Thyroid gland (tissue), 4 donors: ENCODE measurements at places on chromosomes 5 and 9. TPM values are rescaled to one million over a fixed set of nuclear protein-coding genes. Genes with fewer than 3 reads are reported as not detected.

Gene OR13J1
- total RNA-seq: not detected

Gene CMYA5
- total RNA-seq: 33.9 TPM

Gene WDR38
- 0.33 TPM for total RNA-seq

Gene C5orf58
- not detected for total RNA-seq

Gene RLN1
- total RNA-seq: not detected

Gene TMEM167A
- 38.2 TPM for total RNA-seq

Gene YTHDC2
- 38.5 TPM for total RNA-seq

Gene C9orf72
- 58.0 TPM for total RNA-seq

DNA sequence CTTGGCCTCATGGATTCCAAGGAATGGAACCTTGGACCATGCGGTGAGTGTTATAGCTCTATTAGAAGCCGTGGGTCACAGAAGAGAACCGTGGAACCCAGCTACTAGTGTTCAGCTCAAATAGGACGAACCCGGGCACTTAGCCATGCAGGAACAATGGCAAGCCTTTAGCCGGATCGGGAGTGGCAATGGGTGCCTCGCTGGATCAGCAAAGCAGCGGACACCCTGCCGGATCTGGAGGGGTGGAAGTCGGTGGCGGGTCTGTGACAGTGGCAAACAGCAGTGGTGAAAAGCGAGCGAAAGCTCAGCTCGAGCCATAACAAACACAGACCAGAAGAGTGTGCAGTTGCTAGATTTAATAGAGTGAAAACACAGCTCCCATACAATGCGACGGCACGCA is 2.4 kb upstream of the CDO1 start:
- no peaks in the 10 kb centered on the region for H3K36me3 ChIP-seq
- H3K27ac ChIP-seq: no peak overlapping the region

DNA sequence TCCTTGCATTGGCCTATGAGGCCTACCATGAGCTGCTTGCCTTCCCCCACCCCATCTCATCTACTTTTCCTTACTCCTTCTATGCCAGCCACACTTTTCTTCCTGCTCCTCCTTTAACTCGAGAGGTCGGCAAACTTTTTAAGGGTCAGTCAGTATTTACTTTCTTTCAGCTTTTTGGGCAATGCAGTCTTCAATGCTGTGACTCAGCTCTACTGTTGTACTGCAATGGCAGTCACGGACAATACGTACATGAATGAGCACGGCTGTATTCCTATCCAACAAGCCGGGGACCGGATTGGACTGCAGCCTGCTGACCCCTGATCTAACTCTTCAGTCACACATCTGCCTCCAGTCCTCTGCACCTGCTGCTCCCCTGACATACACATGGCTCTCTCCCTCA is 602 bp upstream of the ACTL7A start:
- H3K4me1 ChIP-seq: no peaks in the 10 kb centered on the region
- H3K4me3 ChIP-seq: no peak overlapping the region
- no peaks in the 10 kb centered on the region for H3K36me3 ChIP-seq
- DNase-seq: no peak
- H3K27ac ChIP-seq: no peak overlapping the region

GRCh38 chr5:143801252-143801939 is 10.6 kb upstream of the HMHB1 start:
- no peaks in the 10 kb centered on the region for H3K36me3 ChIP-seq
- H3K4me3 ChIP-seq: no peak overlapping the region
- no peaks in the 10 kb centered on the region for H3K27me3 ChIP-seq
- peaks cover 3% of the 10 kb centered on the region for H3K4me1 ChIP-seq

- no peak overlapping the region for H3K27ac ChIP-seq
- no peaks in the 10 kb centered on the region for H3K36me3 ChIP-seq
- no peak overlapping the region for H3K4me3 ChIP-seq
- DNase-seq: no peak
- H3K4me1 ChIP-seq: peaks cover 4% of the 10 kb centered on the region
- H3K27me3 ChIP-seq: no peaks in the 10 kb centered on the region
These were observed 18.7 kb upstream of the NRARP start for GRCh38 chr9:137320555-137321384.

GRCh38 chr5:148740079-148740858 is 85.9 kb upstream of the HTR4 start:
- no peaks in the 10 kb centered on the region for H3K27me3 ChIP-seq
- no peaks in the 10 kb centered on the region for H3K36me3 ChIP-seq
- H3K4me3 ChIP-seq: no peak overlapping the region

DNA sequence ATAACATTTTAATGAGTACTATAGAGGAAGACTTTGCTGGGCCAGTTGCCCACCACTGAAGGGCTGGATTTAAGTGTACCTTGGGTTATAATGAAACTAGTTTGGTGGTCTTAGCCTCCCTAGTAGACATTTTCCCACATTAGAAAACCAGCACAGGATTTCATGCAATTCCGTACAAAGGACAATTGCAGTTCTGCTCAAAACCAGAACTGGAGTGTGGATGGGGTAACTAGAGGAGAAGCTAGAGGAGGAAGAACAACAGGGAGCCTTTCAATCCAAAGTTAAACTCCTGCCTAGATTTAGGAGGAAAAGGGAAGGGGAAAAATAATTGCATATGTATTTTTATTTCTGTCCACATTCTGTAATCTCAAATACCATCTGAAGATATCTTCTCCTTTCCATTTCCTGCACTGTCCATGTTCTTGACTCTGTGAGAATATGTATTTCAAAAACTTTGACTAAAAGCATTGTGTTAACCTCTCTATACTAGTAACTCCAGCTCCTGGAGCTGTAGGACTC is 97.5 kb upstream of the SSBP2 start:
- H3K27me3 ChIP-seq: no peaks in the 10 kb centered on the region
- H3K4me3 ChIP-seq: no peak overlapping the region
- DNase-seq: peak; percentile 2
- H3K27ac ChIP-seq: no peak overlapping the region
- peaks cover 26% of the 10 kb centered on the region for H3K4me1 ChIP-seq

DNA sequence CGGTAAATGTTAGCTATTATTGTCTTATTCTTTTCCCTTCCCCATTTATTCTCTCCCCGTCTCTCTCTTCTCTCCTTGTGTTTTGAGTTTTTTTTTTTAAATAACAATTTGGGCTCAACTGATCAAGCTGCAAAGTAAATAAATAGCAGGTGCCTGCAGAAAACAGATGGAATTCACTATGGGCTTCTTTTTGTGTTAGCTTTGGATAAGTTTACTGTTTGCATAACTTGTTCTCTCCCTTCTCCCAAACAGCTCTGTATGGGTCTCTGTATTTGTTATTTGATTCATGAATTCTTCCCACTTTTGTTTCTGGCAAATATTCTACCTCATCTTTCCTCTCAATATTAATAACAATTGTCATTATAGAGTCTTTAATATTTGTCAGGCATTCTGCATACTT is 111.8 kb upstream of the ASTN2 start:
- H3K4me1 ChIP-seq: no peaks in the 10 kb centered on the region
- no peaks in the 10 kb centered on the region for H3K36me3 ChIP-seq
- no peak for DNase-seq
- no peak overlapping the region for H3K4me3 ChIP-seq
- no peak overlapping the region for H3K27ac ChIP-seq

- H3K4me1 ChIP-seq: peaks cover 5% of the 10 kb centered on the region
- DNase-seq: no peak
- no peaks in the 10 kb centered on the region for H3K27me3 ChIP-seq
- no peaks in the 10 kb centered on the region for H3K36me3 ChIP-seq
These were observed 5.9 kb downstream of the ZCCHC7 start for GRCh38 chr9:37126214-37126788.

DNA sequence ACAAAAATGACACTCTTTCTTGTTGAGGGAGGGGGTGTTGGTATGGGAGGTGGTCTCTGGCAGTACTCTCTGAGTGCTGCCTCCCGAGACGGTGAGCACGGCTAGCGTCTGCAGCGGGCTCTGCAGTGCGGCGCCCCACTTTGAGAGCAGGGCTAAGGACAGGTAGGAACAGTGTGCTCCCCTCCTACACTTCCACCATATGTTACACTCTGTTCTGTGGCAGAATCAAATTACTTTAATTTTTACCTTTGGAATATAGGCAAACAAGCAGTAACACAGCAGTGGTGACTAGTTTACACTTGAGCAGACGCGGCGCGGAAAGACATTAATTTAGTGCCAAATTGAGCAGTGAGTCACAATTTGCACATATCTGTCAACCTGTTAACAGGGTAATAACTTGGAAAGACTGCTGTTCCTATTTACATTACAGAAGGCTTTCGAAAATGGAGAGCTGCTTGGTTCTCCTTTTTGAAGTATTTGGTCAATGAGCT is 136.3 kb downstream of the MED27 start:
- H3K4me1 ChIP-seq: no peaks in the 10 kb centered on the region
- DNase-seq: no peak
- no peak overlapping the region for H3K4me3 ChIP-seq
- H3K27ac ChIP-seq: no peak overlapping the region

DNA sequence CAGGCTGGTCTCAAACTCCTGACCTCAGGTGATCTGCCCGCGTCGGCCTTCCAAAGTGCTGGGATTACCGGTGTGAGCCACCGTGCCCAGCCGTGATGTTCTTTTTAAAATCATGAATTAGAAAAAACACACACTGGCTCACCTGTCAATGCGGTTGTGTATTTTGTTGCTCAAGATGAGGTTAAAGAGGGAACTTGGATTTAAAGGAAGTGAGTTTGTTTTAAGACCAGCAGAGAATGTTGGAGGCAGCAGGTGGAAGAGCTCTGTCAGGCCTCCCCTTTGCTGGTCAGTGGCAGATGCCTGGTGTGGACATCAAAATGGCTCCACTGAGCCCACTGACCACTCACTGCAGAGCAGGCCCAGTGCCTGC is 38.9 kb downstream of the WNK2 start:
- DNase-seq: no peak
- H3K4me1 ChIP-seq: peaks cover 3% of the 10 kb centered on the region
- no peaks in the 10 kb centered on the region for H3K27me3 ChIP-seq
- no peak overlapping the region for H3K4me3 ChIP-seq
- H3K36me3 ChIP-seq: no peaks in the 10 kb centered on the region

- H3K4me3 ChIP-seq: no peak overlapping the region
- peak; percentile 76 for DNase-seq
- H3K4me1 ChIP-seq: peaks cover 51% of the 10 kb centered on the region
- no peaks in the 10 kb centered on the region for H3K36me3 ChIP-seq
- H3K27ac ChIP-seq: peak overlapping the region; percentile 21
These were observed 1.2 kb downstream of the PDLIM7 start for GRCh38 chr5:177496070-177496726.

DNA sequence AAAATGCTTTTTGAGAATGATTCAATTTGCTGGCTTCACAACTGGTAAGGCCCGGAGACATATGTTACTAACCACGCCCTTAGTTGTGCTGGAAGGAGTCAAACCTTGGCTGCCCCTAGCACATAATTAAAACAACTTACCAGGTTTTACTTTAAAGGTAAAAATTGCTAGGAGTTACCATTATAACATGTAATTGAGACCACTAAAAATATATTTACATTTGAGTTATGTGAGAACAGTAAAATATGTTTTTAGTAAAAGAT is 435.6 kb upstream of the CDH9 start:
- H3K4me3 ChIP-seq: no peak overlapping the region
- no peaks in the 10 kb centered on the region for H3K36me3 ChIP-seq
- no peak overlapping the region for H3K27ac ChIP-seq
- DNase-seq: no peak
- no peaks in the 10 kb centered on the region for H3K4me1 ChIP-seq

DNA sequence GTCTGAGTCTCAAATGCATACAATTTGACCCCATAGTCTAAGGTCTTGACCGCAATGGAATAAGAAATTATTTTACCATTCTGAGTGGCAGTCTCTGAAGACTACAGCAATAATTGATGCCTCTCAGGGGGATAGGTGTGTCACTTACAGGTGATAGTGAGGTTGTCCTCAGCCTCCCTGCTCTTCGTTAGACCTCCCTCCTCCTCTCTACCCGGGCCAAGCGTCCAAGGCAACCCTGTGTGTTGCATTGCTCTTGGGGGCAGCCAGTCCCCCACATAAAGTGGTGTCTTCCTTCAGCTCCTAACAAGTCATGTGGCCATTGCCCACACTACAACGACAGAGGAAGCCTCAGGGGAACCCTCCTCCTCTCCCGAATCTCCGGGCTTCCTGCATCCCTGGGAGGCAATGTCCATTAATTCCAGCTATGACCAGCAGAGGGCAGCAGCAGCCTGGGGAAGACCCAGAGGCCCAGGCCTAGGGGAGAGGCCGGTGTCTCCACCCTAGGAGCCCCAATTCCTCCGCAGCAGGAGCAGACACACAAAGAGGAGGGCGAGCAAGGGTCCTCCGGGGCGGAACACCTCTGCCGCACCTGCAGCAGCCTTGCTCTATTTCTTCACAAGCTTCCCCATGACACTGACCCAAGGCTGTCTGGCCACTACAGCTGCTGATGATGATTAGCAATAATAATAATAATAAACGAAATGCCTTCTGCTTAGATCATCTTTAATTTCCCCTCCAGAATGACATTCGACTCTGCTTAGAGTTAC is 134.8 kb downstream of the KCNIP1 start:
- H3K27ac ChIP-seq: no peak overlapping the region
- H3K4me1 ChIP-seq: peaks cover 7% of the 10 kb centered on the region
- H3K4me3 ChIP-seq: no peak overlapping the region

- no peaks in the 10 kb centered on the region for H3K27me3 ChIP-seq
- H3K4me1 ChIP-seq: no peaks in the 10 kb centered on the region
- H3K4me3 ChIP-seq: no peak overlapping the region
- H3K27ac ChIP-seq: no peak overlapping the region
- no peaks in the 10 kb centered on the region for H3K36me3 ChIP-seq
- no peak for DNase-seq
These were observed 76.2 kb downstream of the SLF1 start for GRCh38 chr5:94694671-94695070.

- H3K27ac ChIP-seq: no peak overlapping the region
- H3K4me3 ChIP-seq: no peak overlapping the region
- DNase-seq: no peak
These were observed 635.4 kb downstream of the IRX1 start for GRCh38 chr5:4230786-4231641.

GRCh38 chr5:141512911-141513626 is 24.2 kb downstream of the PCDHGC5 start:
- no peak overlapping the region for H3K4me3 ChIP-seq
